ENCODE measurements at places on chromosomes 16 and 17.

GRCh38 chr17:31824766-31825360 lies 34.2 kb downstream of the COPRS start:
- no peak for DNase-seq

DNA sequence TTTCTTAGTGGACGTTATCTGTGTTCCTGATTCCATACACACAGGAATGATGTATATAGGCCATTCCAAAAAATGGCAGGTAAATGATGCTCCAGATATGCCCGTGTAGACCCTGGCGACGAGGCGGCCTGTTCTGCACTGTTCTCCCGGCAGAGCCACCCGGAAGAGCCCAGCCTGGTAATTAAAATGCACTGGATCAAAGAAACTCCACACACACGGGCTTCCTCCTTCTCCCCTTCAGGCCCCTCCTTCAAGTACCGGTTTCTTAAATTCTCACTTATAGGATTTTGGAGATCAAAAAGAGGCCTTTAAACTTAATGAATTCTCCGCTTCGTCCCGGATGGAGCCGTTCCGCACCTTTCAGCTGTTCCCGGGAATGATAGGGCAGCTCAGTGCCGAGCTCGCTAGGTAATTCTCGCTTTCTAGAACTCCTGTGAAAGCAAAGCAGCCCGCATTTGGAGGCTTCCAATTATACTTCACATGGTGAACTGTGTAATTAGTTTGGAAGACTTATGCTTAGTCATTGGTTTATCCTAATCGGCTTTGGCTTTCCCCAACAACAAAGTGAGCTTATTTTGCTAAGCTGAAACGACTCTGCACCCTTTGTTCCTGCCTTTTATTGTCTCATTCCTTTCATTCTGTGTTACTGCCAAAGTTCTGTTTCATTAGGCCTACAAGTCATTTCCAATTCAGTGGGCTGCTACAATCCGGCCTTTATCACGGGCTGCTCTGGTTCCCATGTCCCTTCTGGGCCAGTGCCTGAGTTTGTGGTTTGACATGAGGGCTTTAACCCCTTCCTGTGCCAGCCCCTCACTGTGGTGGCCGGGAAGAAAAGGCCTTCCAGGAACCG lies 150.0 kb downstream of the MSI2 start:
- no peak for DNase-seq

DNA sequence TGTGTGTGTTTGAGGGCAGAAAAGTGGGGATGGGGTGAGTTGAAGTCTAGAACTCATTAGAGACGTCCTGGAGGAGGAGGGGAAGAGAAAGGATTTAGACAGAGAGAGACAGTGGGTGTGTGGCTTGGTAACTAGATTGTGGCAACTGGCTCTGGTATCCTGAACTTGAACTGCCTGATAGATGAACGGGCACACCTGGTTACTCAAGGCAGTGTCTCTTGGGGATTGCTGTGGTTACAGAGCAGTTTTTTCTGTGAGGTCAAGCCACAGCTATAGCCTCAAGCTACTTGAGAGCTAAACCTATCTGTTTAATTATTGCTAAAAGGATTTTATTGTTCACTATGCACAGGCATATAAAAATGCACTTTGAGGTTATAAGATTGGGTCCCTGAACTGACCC lies 29.8 kb upstream of the MYH2 start:
- no peak for DNase-seq

DNA sequence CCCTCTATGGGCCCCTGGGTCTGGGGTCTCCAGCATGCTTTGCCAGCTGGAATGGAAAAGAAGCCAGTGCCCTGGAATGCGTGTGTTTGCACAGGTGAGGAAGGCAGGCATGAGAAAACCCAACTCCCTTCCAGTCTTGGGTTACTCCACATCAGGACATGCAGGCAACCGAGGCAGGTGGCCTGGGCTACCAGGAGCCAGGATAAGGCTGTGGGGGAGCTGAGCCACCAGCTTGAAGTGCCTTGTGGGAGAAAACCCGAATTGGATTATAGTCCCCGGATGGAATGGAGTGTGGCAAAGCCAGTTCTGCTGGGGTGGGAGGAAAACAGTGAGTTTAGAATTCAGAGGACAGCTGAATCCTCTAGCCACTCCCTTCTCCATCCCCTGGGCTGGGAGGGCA lies 7.2 kb downstream of the SRCIN1 start:
- no peak for DNase-seq

- no peak for DNase-seq
Measured at GRCh38 chr16:78513838-78514237, 414.4 kb downstream of the WWOX start.

DNA sequence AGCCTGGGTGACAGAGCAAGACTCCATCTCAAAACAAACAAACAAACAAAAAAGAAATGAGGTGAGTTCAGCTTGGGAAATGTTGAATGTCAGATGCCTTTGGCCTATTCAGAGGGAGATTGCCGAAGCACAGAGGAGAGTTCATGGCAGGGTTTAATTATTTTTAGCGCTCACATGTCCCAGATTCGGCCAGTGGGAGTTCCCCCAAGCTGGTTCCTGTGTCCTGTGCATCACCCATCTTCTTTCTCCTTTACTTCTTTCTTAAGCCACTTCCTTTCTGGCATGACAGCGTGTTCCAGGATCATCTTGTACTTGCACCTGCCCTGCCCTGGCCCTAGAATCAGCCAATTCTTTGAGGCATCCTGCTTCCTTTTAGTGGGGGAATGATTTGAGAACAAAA lies 9.2 kb downstream of the MPV17L start:
- no peak for DNase-seq

DNA sequence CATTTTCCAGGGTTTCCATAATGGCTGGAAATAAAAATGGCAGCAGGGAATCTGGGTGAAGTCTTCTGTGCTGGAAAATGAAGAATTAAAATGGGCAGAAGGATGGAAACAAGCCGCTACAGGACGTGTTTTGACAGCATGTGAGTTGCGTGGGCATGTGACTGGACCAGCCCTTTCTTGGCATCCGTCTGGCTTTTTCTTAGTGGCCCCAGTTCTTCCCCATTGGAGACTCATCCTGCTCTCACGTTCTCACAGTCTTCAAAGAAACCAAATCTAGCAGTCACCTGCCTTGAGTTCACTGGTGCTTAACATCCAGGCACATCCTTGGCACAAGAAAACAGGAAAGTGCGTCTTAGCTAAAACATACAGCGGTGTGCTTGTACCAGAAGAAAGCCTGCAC lies 180.2 kb upstream of the CACNG5 start:
- DNase-seq = no peak

- DNase-seq = no peak
Measured at GRCh38 chr17:45135978-45136791, 698 bp downstream of the ACBD4 start.

- no peak for DNase-seq
Measured at GRCh38 chr16:4522051-4522581, 16.5 kb downstream of the CDIP1 start.

DNA sequence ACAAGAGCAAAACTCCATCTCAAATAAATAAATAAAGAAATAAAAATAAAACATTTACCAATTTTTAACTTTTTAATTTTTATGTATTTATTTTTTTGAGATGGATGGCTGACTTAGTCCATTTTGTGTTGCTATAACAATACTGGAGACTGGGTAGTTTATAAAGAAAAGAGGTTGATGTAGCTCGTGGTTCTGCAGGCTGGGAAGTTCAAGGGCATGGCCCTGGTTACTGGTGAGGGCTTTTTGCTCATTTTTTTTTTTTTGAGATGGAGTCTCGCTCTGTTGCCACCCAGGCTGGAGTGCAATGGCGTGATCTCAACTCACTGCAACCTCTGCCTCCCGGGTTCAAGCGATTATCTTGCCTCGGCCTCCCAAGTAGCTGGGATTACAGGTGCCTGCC lies 14.2 kb upstream of the FOXK2 start:
- DNase-seq = no peak

DNA sequence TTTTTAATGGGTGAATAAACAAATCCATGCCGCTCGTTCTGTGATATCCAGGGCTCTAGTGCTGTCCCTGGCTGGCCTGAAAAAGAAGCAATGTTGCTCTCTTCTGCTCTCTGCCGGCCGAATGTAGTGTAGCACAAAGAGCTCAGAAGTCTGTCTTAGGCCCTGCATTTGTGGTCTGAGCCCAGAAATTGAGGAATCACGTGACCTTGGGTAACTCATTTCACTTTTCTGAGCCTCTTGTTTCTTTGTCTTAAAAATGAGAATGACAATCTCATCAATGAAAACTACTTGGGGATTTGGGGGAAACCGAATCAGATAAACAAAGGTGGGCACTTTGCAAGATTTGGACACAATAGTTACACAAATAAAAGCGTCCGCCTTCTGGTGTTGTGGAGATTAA lies 381.6 kb upstream of the ASIC2 start:
- DNase-seq = peak; percentile 8

- DNase-seq = no peak
Measured at GRCh38 chr17:43351691-43352090, 47.1 kb upstream of the ARL4D start.

Data from stimulated activated CD8-positive, alpha-beta memory T cell treated with anti-CD3 and anti-CD28 coated beads, Interleukin-12 subunit alpha, Interleukin-12 subunit beta, amount 100 ng/mL, for 1 hour (primary cell).